ENCODE measurements at places on chromosomes 12 and 14.

DNA sequence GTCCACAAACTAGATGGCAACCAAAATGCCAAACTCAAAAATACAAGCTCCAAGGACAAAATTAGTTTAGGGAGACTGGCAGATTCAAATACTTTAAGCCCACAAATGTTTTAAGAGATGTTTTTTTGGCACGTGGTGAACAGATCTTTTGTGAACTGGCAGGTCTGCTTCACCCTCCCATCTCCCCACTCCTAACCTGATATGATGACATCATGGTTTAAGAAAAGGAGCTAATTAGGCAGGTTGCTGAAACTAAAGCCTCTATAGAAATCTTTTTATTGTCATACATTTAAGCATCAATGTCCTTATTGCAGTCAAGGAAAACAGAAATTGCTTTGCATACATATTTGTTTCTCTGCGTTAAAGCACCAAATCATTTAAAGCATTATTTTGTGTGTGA, 5.8 kb downstream of the LRIG3 start:
- DNase-seq = no peak

- no peak for DNase-seq
Observed at GRCh38 chr14:96178461-96179321, 25.9 kb upstream of the BDKRB2 start.

DNA sequence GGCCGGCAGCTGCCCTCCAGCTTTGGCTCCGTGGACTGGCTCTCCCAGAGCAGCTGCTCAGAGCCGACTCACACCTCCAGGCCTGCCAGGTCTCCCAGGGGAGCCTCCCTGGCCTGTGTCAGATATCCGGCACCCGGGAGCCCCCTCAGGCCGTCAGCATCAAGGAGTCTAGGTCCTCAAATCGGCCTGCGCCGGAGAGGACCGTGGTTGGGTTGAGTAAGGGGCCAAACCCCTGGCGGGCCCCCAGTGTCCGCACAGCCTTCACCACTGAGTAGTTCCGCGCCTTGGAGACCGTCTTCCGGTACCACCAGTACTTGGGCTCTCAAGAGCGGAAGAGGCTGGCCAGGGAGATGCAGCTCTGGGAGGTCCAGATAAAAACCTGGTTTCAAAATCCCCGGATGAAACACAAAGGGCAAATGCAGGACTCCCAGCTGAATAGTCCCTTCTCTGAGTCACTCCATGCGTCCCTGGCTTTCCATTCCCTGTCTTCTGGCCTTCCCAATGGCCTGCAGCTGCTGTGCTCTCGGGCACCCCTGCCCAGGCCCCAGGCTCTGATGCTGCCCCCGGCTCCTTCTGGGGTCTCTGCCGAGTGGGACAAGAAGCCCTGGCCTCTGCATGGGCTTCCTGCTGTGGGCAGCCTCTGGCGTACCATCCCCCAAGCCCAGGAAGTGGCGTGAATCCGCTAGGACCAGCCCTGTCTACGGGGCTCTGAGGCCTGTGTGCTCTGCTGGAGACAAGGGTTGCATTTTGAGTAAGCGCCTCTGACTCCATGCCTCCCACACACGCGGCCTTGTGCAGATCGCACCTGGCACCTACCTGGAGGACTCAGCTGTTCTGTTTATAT, 245.1 kb upstream of the ATXN7L3B start:
- DNase-seq = no peak

DNA sequence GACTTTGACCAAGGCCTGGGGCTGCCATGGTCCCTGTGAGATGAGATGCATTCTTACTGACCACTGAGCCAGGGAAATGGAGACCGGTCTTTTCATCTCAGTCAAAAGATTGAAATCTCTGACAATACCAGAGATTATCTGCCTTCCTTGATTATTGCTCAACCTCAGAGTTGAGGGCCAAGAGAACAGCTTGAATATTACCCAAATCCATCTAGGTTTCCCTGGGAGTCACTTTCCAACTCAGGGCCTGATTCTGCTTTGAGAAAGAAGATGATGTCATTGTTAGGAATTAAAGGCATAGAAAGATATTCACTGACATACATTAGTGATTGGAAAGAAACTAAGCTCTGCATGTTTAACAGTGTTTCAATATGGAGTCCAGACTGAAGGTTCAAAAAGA, 515.9 kb upstream of the TBX3 start:
- no peak for DNase-seq

DNA sequence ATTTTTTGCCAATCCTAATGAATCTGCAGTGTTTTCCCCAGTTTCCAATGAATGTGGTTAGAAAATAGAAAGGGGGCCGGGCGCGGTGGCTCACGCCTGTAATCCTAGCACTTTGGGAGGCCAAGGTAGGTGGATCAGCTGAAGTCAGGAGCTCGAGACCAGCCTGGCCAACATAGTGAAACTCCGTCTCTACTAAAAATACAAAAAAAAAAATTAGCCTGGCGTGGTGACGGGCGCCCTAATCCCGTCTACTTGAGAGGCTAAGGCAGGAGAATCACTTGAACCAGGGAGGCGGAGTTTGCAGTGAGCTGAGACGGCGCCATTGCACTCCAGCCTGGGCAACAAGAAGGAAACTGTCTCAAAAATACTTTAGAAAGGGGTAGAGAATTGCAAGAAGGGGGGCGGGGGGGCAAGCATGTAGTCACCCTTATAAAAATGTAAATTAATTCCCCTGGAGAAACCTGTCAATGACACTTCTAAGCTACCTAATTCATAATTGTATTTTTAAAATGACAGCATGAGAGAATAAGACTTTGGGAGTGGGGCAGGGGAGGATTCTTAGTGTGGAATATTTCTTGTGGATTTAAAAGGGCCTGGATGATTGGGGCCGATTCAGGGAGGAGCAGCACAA, 1.7 kb downstream of the KLHDC2 start:
- DNase-seq = no peak

Measured in hippocampal formation (tissue), 2 donors.